Activated naive CD8-positive, alpha-beta T cell treated with anti-CD3 and anti-CD28 coated beads for 36 hours (primary cell): ENCODE measurements at places on chromosomes 13 and 19. TPM values are rescaled to one million over a fixed set of nuclear protein-coding genes. Genes with fewer than 3 reads are reported as not detected.

Gene NOSIP
- 69.5 TPM for total RNA-seq

Gene KCNN4
- 41.5 TPM for total RNA-seq

Gene PRTN3
- not detected for total RNA-seq

Gene RDH8
- not detected for total RNA-seq

Gene FCHO1
- total RNA-seq = 35.8 TPM

Gene FGF21
- total RNA-seq = not detected

GRCh38 chr13:74868049-74868448 lies 613.9 kb downstream of the TBC1D4 start:
- DNase-seq = no peak

- no peak for DNase-seq
Measured at GRCh38 chr13:49731766-49732165, 40.5 kb upstream of the EBPL start.

DNA sequence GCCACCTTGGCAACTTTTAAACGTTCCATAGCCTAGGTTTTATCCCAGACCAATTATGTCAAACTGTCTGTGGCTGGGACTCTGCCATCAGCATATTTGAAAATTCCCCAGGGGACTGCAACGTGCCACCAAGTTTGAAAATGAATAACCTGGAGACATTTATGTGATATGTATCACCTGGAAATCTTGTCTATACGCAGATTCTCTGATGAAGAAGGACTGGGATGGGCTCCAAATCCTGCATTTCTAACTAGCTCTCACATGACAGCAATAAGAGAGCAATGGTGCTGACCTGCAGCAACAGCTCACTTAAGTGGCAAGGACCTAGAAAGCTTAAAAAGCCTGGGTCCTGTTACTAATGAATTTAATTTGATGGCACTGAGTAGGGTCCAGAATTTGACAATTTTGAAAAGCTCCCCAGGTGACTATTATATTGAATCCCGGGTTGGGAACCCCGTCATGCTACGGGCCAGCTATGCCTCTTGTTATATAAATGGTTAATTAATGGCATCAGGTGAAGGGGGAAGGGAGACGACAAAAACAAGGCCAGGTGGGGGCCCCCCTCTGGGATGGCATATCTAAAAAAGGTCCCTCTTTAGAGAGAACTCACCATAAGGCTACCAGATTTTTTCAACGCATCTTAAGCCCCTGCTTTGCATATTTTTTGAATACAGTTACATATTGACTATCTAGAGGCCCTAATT lies 213.7 kb downstream of the ZIC5 start:
- DNase-seq = no peak

DNA sequence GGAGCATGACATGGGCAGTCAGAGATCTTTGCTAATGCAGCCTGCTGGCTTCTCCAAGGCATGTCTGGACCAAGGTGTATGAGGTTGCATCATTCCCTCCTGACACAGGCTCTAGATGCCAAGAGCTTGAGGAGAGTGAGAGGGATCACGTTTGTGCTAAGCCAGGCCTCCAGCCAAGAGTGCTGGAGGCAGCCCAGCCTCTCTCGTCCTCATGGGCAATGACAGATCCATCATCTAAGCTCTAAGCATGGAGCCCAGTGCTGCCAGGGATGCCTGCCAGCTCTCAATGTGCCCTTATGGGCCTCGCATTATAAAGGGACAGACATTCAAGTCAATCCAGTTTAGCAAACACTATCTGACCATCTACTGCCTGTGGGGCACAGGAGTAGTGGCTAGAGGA lies 136.3 kb upstream of the VSTM2B start:
- no peak for DNase-seq

DNA sequence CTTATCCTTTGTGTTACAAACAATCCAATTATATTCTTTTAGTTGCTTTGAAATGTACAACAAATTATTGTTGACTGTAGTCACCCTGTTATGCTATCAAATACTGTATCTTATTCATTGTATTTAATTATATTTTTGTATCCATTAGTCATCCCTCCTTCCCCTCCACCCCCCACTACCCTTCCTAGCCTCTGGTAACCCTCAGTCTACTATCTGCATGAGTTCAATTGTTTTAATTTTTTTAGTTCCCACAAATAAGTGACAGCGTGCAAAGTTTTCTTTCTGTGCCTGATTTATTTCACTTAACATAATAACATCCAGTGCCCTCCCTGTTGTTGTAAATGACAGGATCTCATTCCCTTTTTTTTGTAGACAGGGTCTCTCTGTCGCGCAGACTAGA lies 4.5 kb downstream of the SAE1 start:
- DNase-seq = no peak

- DNase-seq = no peak
Measured at GRCh38 chr13:25241007-25241406, 46.3 kb downstream of the MTMR6 start.
